Esophagus mucosa (tissue), 1 donor: ENCODE measurements at places on chromosomes 1 and 21.

- no peak for ATAC-seq
Observed at GRCh38 chr1:190663962-190664361, 186.3 kb upstream of the BRINP3 start.

DNA sequence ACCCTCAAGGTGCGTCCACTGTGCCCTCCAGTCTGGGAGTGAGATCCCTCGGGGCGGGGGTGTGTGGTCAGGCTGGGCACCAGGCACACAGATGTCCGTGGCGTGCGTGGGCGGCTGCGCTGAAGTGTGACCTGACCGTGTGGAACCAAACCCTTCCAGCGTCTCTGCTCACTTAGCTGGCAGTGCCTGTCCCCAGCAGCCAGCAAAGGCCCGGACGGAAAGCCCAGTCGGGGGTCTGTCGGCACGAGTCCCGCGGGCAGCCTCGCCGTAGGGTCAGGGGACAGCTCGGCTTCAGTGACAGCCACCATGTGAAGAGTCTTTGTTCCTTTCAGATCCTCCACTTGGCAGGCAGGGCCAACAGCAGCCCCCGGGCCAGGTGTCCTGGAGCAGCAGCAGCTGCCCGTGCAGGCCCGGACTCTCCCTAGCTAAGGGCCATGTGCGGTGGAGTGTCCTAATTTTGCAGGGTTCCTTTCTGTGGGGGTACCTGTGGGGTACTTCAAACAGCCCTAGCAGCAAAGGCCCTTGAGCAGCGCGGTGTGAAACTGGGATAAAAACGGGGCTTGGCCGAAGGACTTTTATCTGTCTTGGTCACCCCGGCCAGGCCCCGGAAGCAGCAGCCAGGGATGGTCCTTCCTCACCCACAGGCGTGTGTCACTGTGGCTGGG is 11.6 kb downstream of the TTLL10 start:
- no peak for ATAC-seq

- ATAC-seq = no peak
Observed at GRCh38 chr1:107019166-107019565, 37.3 kb upstream of the PRMT6 start.

DNA sequence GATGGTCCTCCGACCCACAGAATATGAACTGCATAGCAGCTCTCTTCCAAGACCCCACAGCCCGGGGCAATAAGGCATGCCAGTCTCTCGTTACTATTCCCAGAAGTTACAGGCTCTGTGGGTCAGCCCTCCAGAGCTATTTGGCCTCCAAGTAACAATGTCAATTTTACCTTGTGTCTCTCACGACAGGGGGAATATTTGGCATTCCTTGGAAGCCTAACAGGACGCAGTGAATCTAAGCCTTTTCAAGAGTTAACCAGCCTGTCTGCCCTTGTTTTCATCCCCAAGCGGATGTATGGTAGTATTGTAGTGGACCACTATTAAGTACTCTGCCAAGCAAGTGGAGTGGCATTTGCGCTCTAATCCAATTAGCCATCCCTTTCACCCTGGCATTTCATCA is 24.4 kb upstream of the GNG4 start:
- no peak for ATAC-seq

- ATAC-seq = no peak
Observed at GRCh38 chr1:211619033-211619996, 40.4 kb upstream of the SLC30A1 start.

- ATAC-seq = no peak
Observed at GRCh38 chr1:30418061-30418938, 305.1 kb downstream of the MATN1 start.

DNA sequence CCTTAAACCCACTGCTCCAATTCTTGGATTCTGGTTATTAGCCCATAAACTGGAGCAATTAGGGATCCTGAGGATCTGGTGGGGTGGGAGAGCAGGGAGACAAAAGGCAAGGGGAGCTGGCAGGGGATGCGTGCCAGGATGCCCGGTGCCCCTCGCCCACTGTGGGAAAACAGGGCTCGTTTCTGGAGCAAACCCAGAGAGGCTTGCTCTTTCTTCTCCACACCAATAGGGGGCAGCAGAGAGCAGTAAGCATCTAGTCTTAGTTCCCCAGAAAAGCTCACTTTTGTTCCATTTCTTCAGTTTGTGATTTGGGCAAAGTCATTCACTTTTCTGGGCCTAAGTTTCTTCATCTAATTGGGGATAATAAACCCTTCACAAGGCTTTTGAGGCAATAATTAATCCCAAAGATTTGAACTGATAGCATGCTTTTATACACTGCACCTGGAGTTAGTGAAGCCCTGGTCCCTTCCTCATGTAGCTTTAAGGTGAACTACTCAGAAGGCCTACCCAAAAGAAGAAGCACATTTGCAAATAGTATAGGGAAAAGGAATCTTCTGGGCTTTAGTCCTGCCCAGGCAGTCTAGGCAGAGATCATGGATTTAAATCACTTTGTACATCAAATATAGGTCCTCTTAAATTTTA is 160.6 kb upstream of the USP24 start:
- peak; percentile 41 for ATAC-seq
